Activated T-helper 2 cell treated with anti-CD3 and anti-CD28 coated beads, Interferon-gamma antibody, Interleukin-2, Interleukin-4, amounts not matched to agents 10 μg/mL and 5 μg/mL and 100 μg/mL, durations not matched to agents 14 hours and 24 hours and 36 hours (primary cell): ENCODE measurements at places on chromosomes 1 and 21.

DNA sequence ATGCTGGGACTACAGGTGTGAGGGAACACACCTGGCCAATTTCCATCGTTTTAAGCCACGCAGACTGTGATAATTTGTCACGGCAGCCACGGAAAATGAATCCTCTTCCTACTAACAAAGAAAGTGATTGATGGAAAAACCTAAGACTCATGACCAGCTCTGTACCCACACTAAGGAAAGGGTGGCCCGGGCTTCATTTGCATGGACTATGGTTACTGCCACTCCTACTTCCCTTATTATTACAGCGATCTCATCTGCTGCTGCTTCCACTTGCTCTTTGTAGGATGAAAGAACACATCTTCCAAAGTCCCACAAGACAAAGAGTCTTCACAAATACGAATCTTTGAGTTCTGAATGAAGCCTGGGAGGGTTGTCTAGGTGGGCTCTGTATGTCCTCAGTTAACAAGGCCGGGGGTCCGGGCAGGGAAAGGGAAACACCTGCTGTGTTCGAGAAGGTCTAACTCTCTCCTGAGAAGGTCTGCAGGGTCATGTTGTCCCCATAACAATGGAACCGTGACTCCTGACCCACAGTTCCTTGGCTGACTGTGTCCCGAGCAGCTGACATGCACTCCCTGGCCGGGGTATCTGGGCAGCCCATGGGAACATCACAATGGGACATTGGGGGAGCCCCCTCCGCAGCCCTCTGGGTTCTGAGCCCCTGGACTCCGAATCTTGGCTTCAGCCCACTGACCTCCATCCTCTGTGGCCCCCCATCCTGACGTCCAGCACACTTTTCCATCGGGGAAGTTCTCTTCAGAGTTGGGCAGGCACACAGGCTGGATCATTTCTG is 13.3 kb upstream of the TFF1 start:
- no peak overlapping the region for H3K4me3 ChIP-seq
- H3K27me3 ChIP-seq = no peaks in the 10 kb centered on the region
- H3K36me3 ChIP-seq = peaks cover 62% of the 10 kb centered on the region
- peaks cover 15% of the 10 kb centered on the region for H3K4me1 ChIP-seq

GRCh38 chr1:87926131-87926830 is 597.6 kb downstream of the LMO4 start:
- H3K36me3 ChIP-seq = no peaks in the 10 kb centered on the region
- H3K27me3 ChIP-seq = no peaks in the 10 kb centered on the region
- DNase-seq = no peak

DNA sequence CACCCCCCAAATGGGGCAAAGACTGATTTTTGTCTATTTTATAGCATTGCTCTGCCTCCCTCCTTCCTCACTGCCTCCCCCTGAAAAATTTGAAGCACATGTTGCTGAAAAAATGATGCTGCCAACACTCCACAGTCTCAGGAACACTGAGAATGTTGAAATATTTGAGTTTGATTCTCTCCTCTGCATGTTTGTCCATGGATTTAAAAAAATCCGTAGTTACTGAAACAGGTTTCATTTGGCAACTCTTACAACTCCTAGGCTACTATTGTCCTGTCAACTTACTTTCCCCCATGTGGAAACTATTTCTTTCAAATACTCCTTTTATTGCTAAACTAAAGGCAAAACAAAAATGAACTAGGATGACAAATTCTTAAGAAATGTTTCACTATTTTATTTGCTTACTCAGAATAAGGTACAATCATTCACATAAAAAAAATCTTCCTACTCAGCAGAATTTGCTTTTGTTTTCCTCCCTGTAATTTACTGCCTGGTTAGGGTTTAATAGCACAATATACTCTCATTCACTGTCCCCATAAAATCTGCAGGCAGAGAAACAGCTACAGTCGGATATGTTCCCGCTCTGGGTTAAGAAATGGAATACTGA is 50.2 kb downstream of the C21orf91 start:
- H3K4me3 ChIP-seq = no peak overlapping the region
- DNase-seq = no peak
- H3K27me3 ChIP-seq = peaks cover 11% of the 10 kb centered on the region
- peaks cover under 1% of the 10 kb centered on the region for H3K36me3 ChIP-seq
- peaks cover 7% of the 10 kb centered on the region for H3K4me1 ChIP-seq
- no peak overlapping the region for H3K27ac ChIP-seq

DNA sequence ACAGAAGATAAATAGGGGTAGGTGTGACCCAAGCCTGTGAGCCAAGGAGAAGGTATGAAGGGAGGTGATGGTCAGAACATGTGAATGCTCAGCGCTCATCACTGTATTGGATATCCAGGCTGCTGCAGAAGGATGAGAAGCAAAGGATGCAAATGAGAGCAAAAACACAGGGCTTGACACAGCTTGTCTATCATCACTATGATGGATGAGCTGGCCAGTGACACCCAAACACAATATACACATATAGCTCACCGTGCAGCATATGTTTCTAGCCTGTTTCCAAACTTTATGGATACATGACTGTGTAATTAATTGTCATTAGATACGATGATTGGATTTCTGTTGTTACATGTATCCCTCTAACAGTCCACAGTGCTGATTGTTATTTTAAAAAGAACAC is 13.8 kb upstream of the HMGN1 start:
- no peak overlapping the region for H3K27ac ChIP-seq
- no peaks in the 10 kb centered on the region for H3K36me3 ChIP-seq
- no peak for DNase-seq
- peaks cover 12% of the 10 kb centered on the region for H3K27me3 ChIP-seq
- no peaks in the 10 kb centered on the region for H3K4me1 ChIP-seq
- H3K4me3 ChIP-seq = no peak overlapping the region

- no peaks in the 10 kb centered on the region for H3K36me3 ChIP-seq
- peaks cover 6% of the 10 kb centered on the region for H3K4me1 ChIP-seq
- H3K27me3 ChIP-seq = peaks cover 41% of the 10 kb centered on the region
Observed at GRCh38 chr1:47727697-47728085, 269.5 kb downstream of the TRABD2B start.

GRCh38 chr1:110523011-110523410 is 4.0 kb upstream of the KCNA10 start:
- DNase-seq = no peak
- H3K36me3 ChIP-seq = no peaks in the 10 kb centered on the region
- H3K4me3 ChIP-seq = no peak overlapping the region
- H3K27me3 ChIP-seq = peaks cover 20% of the 10 kb centered on the region
- H3K4me1 ChIP-seq = no peaks in the 10 kb centered on the region

DNA sequence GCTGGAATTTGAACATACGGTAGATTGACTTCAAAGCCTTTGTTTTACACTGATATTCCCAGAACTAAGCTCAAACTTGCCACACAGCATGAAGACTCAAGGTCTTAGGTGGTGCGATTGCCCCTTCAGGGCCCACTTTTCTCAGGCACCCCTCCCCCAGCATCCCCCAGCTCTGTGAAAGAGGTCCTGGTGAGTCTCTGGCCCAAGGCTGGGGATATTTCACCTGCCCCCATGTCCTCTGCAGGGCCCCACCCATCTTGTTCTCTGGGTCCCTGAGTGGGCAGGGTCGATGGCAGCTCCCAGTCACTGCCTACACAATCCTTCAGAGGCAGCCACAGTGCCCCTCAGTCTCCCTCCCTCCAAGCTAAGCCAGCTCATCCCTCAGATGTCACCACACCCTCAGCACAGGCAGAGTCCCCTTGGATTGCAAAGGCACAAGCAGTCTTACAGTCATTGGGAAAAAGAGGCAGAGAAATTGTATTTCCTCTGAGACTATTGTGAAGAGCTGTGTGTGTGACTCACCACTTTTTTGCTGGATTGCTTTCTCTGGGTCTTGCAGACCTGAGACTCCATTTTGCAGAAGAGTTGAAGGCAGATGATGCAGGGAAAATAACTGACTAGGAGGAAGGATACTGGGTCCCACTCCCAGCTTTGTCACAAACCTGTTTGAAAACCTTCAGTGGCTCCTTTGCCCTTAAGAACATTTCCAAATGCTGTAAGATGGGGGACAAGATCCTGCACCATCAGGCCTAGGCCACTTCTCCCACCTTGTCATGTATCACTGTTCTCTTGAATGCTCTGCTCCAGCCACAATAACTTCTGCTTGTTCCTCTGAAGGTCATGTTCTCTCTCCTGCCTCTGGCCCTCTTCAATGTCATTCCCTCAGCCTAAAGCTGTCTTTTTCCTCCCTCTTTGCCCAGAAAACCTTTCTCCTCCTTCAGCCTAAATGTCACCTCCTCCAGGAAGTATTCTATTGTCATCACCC is 119.1 kb upstream of the GRIK3 start:
- no peak overlapping the region for H3K4me3 ChIP-seq
- H3K4me1 ChIP-seq = no peaks in the 10 kb centered on the region
- no peaks in the 10 kb centered on the region for H3K27me3 ChIP-seq
- DNase-seq = no peak
- H3K36me3 ChIP-seq = no peaks in the 10 kb centered on the region
- H3K27ac ChIP-seq = no peak overlapping the region
